Stimulated activated CD4-positive, alpha-beta T cell treated with anti-CD3 and anti-CD28 coated beads, Interleukin-1b, Interleukin-23, amount 100 ng/mL, for 4 hours (primary cell): ENCODE measurements at places on chromosomes 7 and 10.

GRCh38 chr10:127926455-127926854 is 19.6 kb downstream of the PTPRE start:
- DNase-seq, result no peak

DNA sequence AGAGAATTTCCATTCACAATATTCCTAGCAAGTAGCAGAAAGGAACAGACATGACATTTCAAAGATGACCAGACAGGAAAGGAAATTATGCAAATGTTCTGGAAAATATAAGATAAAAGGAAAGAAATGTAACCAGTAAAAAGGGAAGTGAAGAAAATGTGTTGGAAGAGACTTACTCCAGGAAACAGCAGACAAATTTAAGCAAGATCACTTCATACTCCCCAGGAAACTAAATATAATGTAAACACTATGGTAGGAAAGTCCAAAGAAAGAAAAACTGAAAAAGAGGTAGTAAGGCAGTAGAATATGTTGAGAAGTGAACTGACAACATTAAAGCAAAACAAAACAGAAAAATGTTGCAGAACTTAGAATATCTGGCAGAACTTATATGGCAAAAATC is 6.4 kb upstream of the ST8SIA6 start:
- no peak for DNase-seq

- no peak for DNase-seq
These were observed 294.0 kb upstream of the VWC2 start for GRCh38 chr7:49479441-49479840.

DNA sequence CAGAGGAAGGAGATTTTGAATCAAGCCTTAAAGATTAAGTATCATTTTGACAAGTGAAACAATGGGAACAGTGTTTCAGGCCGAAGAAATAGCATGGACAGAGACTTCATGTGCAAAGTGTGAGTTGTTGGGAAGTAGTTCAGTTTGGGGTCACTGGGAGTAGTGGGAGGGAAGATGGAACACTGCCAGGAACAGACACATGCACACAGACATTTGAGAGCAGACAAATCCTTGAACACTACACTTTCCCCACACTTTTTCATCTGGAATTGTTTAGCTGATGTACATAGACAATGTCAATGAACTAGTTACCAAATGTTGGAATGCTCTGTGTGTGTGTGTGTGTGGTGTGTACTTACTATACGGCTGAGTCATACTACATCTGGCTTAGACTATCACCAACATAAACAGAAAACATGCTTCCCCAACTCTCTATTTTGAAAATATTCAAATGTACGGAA is 52.4 kb upstream of the LRRC17 start:
- DNase-seq, result no peak

GRCh38 chr10:30172673-30173072 is 113.3 kb upstream of the JCAD start:
- no peak for DNase-seq

DNA sequence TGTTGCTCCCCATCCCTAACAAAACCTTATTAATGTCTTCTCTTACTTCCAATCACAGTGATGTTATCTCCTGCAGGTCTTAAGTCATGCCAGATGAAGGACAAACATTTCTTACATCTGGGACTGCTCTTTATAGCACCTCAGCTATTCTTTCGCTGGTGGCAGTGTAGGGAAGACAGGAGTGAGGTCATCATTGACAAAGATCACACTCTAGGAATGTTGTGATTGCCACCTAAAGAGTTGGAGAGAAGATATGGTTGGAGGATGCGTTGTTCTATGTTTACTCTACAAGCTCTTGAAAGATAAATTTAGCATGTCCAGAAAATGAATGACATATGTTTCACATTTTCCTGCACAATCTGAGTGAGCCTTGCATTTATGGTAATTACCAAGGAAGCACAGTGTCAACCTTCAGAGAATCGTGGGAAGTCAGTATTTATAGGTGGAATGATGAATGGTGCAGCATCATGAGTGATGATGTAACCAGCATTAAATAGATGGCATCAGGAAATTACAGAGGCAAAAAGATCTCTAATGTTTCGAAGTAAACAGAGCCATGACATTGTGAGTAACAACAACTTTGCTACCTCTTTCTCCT is 188.1 kb upstream of the STEAP1 start:
- DNase-seq, result no peak

GRCh38 chr7:111364413-111364812 is 197.9 kb downstream of the IMMP2L start:
- DNase-seq, result no peak

DNA sequence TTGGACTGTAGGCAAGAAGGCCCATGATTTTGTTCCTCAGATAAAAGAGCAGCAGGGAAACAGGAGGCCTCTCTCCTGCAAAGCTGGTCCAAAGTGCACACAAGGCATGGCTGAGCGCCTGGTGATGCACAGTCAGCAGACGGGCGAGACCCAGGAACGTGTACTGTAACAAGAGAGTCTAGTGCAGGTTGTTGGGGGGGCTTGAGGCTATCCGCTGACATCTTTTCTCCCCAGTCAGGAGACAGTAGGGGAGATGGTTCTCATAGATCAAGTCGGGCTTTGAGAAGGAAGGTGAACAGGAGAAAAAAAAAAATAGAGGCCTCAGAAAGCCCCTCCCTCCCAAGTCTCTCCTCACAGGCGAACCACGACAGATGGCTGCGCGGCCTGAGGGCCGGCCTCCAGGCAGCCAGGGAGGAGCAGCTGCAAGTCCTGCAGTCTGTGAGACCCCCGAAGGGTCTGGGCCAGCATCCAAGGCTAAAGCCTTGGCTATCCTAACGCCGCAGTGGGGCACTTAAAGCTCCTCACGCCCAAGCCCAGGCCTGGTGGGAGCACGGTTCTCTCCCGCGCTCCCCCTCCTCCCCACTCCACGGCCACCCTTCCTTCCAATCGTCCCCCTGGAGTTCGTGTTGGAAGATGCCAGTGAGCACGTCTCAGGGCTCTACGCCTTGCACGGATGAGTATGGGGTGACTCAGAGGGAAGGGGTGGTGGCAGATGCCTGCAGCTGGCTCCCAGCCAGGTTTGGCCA is 68.3 kb downstream of the PRKAG2 start:
- no peak for DNase-seq

DNA sequence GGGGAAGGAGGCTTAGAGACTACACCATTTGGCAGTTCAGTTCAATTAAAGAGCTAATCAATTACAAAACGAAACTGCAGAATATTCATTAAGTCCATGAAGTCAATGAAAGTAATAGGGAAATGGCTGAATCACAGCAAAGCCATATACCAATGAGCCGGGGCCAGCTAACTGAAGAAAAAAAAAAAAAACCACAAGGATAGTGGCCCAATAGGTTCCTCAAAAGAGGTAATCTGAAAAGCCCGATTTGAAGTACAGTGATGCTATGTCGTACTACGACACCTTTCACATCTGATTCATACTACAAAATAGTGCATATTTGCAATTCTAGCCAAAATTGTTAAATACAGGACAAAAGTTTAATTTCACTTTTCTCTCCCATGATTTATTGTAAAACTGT is 2.5 kb downstream of the ARHGAP12 start:
- no peak for DNase-seq

- DNase-seq, result no peak
These were observed 4.6 kb downstream of the PDIA4 start for GRCh38 chr7:149023662-149024061.

DNA sequence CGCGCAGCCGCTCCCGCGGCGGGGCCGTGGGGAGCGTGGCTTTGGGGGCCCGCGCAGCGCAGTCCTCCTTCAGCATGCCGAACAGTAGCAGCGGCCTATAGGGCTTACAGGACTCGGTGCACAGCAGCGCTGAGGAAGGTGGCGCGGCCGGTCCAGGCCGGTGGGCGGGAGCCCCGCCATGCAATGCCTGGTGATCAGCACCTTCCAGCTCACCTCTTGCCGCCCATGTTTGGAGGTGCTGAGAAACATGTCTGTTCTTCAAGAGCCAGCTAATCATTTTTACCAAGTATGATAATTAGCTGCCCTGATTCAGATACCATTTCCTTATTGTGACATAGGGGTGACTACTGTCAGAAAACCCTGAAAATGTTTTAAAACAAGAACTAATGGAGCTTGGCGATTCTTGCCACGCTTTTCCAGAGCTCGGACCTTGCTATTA is 33.5 kb upstream of the SFTPD start:
- no peak for DNase-seq

- DNase-seq, result no peak
These were observed 164.4 kb upstream of the NAMPT start for GRCh38 chr7:106448992-106449859.

DNA sequence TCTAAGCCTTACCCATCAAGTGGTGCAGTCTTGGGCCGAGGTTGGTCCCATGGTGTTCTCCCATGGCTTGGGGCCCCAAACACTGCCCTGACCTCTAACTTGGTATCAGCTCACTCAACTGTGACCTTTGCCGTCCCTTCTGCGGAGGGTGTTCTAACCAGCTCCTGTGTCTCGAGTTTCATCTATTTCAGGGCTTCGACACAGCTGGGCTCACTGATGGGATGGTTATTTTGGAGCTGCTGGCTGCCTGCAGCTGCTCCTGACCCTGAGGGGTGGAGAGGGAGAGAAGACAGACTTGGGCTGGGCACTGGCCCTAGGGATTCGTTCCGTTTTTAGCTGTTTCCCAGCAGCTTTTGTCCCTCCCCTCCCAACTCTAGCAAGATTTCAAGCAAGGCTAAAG is 86.9 kb downstream of the NEURL1 start:
- no peak for DNase-seq

- DNase-seq, result no peak
These were observed 110.2 kb downstream of the TFEC start for GRCh38 chr7:115920367-115920766.

- no peak for DNase-seq
These were observed 7.6 kb upstream of the SYPL1 start for GRCh38 chr7:106119719-106120118.
